Bronchial epithelial cell (primary cell): ENCODE measurements at places on chromosomes 5 and 9. TPM values are rescaled to one million over a fixed set of nuclear protein-coding genes. Genes with fewer than 3 reads are reported as not detected.

Gene SMIM33
- not detected in 2 replicates for total RNA-seq

Gene TEK
- total RNA-seq: under 0.01 and 0.26 TPM in 2 replicates

- DNase-seq: no peak
Measured at GRCh38 chr5:16609412-16609811, 7.4 kb downstream of the RETREG1 start.

GRCh38 chr5:64838376-64838775 lies 69.6 kb downstream of the CWC27 start:
- peak; percentile 13 for DNase-seq

- DNase-seq: no peak
Measured at GRCh38 chr9:7003861-7004260, 246.1 kb downstream of the KDM4C start.
